ENCODE measurements at places on chromosomes 6 and 20.
A peak's percentile ranks its signal among the peaks of the same experiment; 100 is the strongest.

GRCh38 chr6:161415302-161415855, 141.5 kb upstream of the AGPAT4 start:
- DNase-seq: no peak

DNA sequence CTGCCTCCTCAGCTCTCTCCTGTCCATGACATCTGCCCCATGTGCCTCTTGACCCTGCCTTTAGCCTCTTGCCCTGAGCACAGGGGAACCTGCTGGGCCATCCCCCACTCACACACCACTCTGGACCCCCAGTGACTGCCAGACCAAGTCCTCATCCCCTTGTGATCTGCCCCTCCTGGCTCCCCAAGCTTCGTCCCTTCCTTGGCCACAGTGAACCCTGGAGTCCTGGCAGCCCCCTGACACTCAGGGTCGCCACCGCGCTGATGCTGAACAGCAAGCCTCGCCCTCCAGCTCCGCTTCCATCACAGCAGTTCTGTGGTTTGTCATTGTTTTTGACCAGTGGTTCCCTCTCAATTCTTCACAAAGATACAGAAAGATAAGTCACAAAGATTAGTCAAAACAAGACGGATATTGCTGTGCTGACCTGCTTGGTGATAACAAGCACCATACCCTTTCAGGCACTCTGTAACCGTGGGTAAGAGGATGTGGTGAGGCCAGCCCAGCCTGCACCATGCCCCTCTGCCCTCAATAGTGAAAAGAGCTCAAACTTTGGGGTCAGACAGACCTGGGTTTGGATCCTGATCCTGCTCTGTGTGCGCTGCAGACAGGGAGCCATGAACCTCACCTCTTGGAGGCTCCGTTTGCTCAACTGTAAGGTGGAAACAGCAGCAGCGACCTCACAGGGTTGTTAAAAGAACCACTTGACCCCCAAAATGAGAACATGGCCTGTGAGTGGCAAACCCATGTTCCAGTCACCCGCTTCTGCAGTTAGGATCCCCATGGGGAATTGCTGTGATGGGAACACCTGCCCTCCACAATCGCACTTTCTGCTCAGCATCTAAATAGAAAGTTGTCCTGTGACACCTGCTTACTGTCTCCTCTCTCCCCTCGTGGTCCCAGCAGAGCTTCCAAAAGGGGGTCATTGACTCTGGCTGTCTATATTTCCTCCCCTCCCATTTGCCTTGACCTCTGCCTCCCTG, 114.5 kb downstream of the TOX2 start:
- DNase-seq: peak; percentile 30

- no peak for DNase-seq
These were observed 111.9 kb downstream of the SLC23A2 start for GRCh38 chr20:4889446-4889845.

DNA sequence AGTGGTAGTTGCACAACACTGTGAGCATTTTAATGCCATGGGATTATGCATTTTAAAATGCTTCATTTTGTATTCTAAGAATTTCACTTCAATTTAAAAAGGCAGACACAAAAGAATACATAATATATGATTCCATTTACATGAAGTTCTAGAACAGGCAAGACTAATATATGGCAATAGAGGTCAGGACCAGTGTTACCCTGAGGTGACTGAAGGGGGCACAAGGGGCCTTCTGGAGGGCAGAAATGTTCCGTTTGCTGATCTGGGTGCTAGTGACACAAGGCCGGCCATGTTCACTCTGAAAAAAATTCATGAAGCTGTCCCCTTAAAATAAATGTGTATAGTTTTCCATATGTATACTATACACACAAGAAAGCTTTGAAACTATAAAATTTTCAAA, 28.5 kb downstream of the TASP1 start:
- no peak for DNase-seq

- no peak for DNase-seq
These were observed 37.6 kb upstream of the MPC1 start for GRCh38 chr6:166420351-166420750.

- DNase-seq: no peak
These were observed 862.3 kb upstream of the FLRT3 start for GRCh38 chr20:15199698-15200097.

DNA sequence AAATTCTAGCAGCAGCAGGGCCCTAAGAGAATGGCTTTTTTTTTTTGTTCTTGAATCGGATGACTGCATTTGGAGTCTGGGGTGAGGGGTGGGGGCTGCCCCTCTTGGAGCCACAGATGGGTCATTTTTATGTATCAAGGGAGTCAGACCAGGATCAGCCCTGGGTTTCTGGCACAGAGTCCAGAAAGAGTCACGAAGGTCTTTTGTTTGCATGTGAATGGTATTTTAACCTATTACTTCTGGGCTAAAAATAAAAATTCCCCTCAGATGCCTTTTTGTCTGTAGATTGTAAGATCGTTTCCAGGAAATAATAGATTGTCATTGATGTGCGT, 72.5 kb downstream of the PHACTR3 start:
- no peak for DNase-seq

- DNase-seq: no peak
These were observed 658 bp downstream of the RIN2 start for GRCh38 chr20:19758501-19759331.

GRCh38 chr6:105388392-105388791, 14.5 kb downstream of the PREP start:
- no peak for DNase-seq

GRCh38 chr6:46412662-46413061, 78.6 kb downstream of the RCAN2 start:
- DNase-seq: no peak

GRCh38 chr6:142950291-142950690, 5.3 kb upstream of the HIVEP2 start:
- no peak for DNase-seq

- no peak for DNase-seq
These were observed 45.9 kb downstream of the NOL4L start for GRCh38 chr20:32539026-32539816.

GRCh38 chr6:162289972-162290371, 437.6 kb downstream of the PRKN start:
- DNase-seq: no peak

DNA sequence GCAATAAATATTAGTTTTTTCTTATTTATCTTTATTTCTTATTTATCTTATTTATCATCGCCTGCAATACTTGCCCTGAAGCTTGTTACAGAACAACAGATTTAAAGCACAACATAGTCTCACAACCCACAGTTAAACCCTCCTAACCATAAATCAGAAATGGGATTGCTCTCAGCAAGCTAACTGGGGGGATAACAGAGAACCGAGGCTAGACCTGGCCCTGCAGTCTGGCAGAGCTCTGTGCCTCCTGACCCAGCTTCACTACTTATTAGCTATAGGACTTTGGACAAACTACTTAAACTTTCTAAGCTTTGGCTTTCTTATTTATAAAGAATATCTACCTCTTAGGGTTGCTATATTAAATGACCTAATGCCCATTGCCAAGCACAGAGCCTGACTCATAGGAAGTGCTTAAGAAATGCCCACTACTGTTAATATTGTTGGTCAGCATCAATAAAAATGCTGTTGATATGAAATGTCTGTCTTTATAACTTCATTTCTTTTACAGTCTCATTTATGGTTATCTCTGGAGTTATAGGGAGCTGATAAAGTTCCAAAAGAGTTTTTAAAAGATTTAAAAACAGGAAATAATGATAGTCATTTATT, 87.9 kb upstream of the BEND6 start:
- no peak for DNase-seq

DNA sequence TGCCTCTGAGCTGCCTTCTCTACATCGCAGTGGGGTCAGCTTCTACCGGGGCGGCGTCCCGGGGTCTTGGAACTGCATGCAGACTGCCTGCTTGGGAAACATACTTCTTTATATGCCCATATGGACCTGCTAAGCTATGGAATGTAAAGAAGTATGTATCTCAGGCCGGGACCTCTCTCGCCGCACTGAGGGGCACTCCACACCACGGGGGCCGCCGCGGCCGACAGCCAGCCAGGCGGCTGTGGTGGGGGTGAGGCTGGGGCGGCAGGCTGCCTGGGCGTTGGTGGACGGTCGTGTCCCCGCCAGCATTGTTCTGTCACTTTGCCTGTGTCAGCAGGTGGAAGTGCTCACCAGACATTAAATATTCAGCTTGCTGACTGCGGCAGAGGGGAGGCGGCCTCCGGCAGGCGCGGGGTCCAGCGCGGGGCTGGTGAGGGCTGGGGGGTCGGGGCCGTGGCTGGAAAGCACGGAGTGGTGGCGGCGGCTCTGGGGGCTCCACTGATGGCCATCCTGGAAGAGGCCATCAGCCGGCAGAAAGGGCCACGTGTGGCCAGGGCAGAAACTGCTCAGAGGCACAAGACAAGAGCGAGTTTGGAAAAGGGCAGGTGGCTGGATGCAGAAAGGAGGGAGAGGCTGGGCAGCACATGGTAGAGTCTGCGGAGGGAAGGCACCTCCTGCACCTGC, 78.6 kb upstream of the GATA5 start:
- no peak for DNase-seq

DNA sequence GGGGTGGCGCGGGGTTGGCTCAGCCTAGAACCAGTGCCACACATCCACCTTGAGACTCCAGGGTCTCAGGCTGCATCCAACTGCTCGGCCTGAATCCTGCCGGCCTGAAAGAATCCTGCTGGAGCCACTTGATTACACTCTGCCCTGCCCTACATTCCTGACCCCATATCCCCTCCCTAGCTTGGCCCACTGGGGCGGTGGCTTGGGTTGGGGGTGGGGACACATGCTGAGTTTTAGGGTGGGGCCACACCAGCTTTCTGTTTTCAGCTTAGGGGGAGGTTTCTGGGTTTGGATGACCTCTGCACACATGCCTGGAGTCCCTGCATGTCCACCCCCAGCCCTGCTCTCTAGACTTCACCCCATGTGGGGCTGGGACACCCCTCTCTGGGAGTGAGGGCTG, 6.8 kb downstream of the ITPR3 start:
- DNase-seq: no peak

- DNase-seq: no peak
These were observed 17.4 kb downstream of the ADGRF4 start for GRCh38 chr6:47715782-47716181.

DNA sequence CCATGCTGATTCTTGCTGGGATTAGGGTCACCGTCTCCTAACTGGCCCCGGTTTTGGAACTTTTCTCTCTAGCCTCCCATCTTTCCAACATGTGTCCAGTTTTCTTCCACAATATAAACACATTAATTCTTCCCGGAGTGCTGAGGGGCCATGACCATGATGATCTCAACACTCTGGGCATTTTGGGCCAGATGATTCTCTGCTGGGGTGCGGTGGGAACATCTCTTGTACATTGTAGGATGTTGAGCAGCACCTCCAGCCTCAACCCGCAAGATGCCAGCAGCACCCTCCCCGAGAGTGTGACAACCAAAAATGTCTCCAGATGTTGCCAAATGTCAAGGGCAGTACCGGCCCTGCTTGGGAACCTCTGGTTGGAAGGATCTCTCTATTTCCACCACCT, 164.8 kb downstream of the TFAP2C start:
- no peak for DNase-seq

DNA sequence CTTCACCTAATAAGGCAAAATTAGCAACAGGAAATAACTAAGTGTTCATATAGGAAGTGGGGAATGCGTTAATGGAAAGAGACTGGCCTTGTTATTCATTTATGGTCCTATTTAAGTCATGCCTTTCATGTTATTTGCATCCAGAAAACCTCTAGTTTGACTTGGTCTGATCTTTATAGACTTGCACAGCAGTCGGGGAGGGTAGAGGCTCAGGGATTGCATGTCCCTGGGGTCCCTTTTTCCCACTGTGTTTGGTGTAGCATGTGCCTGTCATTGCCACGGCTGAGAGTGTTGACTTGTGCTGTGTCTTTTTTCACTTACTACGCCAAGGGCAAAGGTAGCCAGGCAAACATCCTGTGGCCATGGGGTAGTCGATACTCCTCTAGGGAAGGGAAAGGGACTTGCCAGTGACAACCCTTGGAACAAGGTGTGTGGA, 105.4 kb upstream of the RIN2 start:
- DNase-seq: no peak

DNA sequence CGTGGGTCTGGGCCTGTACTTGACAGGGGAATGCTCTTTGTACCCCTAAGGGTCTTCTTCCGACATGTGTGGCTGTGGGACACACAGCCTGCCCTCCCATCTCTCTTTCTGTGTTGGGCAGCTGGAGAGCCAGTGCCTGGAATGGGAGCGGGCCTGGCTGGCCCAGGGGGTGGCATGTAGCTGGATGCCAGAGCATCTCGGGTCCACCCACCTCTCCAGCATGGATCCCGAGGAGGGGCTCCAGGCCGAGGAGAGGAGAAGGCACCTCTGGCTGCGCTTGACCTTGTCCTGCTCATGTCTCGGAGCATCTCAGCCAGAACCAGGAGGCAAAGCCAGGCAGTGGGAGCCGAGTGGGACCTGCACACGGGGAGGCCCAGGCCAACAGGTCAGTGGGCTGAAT, 16.0 kb downstream of the CDH4 start:
- no peak for DNase-seq

DNA sequence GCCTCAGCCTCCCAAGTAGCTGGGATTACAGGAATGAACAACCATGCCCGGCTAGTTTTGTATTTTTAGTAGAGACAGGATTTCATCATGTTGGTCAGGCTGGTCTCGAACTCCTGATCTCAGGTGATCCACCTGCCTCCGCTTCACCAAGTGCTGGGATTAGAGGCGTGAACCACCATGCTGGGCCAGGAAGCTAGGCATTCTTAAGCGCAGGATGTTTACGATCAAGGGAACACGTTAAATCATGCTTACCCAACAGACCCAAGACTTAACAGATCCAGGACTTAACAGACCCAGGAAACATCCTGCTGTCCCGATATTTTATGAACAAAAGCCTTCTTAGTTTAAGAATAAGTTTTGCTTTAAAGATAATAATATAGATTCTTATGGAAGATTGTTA, 9.1 kb downstream of the PTGIS start:
- no peak for DNase-seq

DNA sequence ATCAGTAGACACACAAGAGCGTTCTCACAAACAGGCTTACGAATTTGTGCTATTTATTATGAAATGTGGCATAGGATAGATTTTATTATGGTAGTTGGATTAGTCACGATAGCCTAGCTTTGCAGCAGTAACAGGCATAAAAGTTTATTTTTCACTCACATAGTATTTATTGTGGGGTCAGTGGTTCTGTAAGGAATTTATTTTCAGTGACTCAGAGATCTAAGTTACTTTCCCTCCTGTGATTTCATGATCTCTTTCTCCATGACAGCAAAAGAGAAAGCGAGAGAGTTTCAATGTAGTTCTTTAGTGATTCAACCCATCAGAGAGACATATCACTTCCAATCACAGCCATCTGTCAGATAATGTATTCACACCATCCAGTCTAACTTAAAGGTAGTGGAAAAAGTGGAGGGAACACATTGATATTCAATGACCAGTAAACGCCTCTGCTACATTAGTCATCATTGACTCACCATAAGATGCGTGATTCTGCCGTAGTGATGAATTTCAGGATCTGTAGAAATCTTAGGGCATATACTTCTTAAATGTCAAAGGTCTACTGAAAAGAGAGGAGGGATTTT, 605.5 kb downstream of the HDGFL1 start:
- DNase-seq: no peak

- no peak for DNase-seq
These were observed 73.1 kb downstream of the ANKRD60 start for GRCh38 chr20:58155148-58155925.

DNA sequence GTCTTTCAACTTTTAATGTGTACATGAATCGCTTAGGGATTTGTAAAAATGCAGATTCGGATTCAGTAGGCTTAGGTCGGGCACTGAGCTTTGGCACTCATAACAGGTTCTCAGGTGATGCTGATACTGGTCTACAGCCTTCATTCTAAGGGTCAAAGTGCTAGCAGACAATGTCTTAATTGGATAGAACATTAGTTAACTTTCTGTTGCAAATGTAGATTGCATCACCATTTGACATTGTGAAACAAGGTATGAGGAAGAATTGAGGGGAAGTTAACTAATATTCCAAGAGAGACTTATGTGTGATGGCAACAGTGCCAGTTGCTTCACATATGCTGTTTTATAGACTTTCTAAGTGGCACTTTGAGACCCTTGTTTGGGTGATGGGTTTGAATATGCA, 86.9 kb downstream of the MLIP start:
- no peak for DNase-seq

Measured in activated gamma-delta T cell treated with Interleukin-2 at 50 U/mL for 16 hours (primary cell).